ENCODE measurements at places on chromosomes 1 and 21. TPM values are rescaled to one million over a fixed set of nuclear protein-coding genes. Genes with fewer than 3 reads are reported as not detected.

Gene KRTAP10-8
- total RNA-seq, result not detected

Gene HES3
- not detected for total RNA-seq

Gene TRPM2
- not detected for total RNA-seq

Gene CFAP126
- total RNA-seq, result not detected

Gene DCDC2B
- not detected for total RNA-seq

Gene AMY1A
- total RNA-seq, result not detected

Gene AP4B1
- total RNA-seq, result 13.5 TPM

Gene LBR
- 37.5 TPM for total RNA-seq

Gene FAM76A
- total RNA-seq, result 10.3 TPM

Gene LCE1A
- 2.9 TPM for total RNA-seq

Gene SPRR2A
- 0.39 TPM for total RNA-seq

Gene OXCT2
- 3.2 TPM for total RNA-seq

Gene WNT2B
- total RNA-seq, result 0.30 TPM

Gene OR2G6
- total RNA-seq, result not detected

Gene HLCS
- 23.1 TPM for total RNA-seq

Measured in hair follicular keratinocyte (primary cell).